ENCODE measurements at places on chromosomes 13 and 19. TPM values are rescaled to one million over a fixed set of nuclear protein-coding genes. Genes with fewer than 3 reads are reported as not detected.

DNA sequence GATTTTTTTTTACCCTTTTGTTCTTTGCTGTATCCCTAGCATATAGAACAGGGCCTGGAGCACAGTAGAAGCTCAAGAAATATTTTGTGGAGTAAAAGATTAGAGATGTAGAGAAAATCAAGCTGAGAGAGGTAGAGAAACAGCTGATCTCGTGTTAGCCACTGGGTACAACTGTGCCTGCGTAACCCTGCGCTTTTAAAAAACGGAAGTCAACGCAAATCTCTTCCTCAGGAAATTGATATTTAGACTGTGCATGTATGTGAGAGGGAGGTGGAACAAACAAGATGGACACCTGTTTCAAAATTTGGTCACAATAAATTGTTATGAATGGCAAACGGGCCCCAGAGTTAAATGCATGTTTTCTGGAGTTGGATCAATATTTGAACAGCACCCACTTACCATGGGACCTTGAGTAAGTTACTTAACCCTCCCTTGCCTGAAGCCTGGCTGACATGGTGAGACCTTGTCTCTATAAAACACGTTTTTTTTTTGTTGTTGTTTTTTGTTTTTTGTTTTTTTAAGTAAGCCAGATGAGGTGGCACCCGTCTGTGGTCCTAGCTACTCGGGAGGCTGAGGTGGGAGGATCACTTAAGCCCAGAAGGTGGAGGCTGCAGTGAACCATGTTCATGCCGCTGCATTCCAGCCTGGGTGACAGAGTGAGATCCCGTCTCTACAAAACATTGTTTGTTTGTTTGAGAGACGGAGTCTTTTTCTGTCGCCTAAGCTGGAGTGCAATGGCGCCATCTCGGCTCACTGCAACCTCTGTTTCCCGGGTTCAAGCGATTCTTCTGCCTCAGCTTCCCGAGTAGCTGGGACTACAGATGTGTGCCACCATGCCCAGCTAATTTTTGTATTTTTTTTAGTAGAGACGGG is 3.3 kb upstream of the EPOR start:
- peaks cover 18% of the 10 kb centered on the region for H3K4me1 ChIP-seq
- H3K36me3 ChIP-seq = no peaks in the 10 kb centered on the region
- DNase-seq = no peak
- no peaks in the 10 kb centered on the region for H3K27me3 ChIP-seq

DNA sequence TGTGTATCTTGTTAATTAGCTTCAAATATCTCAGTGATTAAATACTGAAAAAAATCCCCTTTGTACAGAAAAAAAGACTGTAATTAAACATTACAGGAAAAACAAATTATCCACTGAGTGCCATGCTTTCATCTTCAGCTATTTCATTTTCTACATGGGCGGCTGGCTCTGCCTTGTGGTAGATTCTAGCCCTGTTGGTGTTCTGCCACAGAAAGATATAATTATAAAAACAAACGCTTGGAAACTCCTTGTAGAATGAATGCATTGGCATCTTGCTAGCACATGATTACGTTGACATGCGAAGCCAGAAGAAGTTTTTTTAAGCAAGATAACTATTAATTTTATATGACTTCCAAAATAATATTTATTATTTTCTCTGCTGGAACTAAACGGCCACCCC is 496.8 kb downstream of the MYO16 start:
- H3K4me1 ChIP-seq = no peaks in the 10 kb centered on the region
- H3K36me3 ChIP-seq = no peaks in the 10 kb centered on the region
- no peaks in the 10 kb centered on the region for H3K27me3 ChIP-seq
- DNase-seq = no peak

GRCh38 chr19:5966215-5966614 is 11.7 kb downstream of the RANBP3 start:
- peaks cover 18% of the 10 kb centered on the region for H3K36me3 ChIP-seq
- H3K27me3 ChIP-seq = no peaks in the 10 kb centered on the region
- no peak overlapping the region for H3K4me3 ChIP-seq
- peak overlapping the region; percentile 60 for H3K27ac ChIP-seq

DNA sequence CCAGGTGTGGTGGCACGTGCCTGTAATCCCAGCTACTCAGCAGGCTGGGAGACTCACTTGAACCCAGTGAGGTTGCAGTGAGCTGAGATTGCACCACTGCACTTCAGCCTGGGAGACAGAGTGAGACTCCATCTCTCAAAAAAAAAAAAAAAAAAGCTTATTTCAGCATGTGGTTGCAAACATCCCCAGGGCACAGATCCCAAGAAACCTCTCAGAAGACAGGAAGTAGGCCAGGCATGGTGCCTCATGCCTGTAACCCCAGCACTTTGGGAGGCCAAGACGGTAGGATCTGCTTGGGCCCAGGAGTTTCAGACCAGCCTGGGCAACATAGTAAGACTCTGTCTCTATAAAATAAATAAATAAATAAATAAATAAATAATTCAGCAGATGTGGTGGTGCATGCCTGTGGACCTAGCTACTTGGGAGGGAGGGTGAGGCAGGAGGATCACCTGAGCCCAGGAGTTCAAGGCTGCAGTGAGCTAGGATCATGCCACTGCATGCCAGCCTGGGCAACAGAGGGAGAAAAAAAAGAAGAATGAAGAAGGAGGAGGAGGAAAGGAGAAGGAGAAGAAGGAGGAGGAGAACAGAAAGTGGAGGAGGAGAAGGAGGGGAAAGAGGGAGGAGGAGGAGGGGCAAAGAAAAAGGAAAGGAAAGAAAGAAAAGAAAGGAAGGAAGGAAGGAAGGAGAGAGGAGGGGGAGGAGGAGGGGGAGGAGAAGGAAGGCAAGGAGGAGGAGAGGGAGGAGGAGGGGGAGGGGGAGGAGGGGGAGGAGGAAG is 4.3 kb upstream of the LRRC8E start:
- no peaks in the 10 kb centered on the region for H3K36me3 ChIP-seq
- H3K4me3 ChIP-seq = no peak overlapping the region
- no peaks in the 10 kb centered on the region for H3K4me1 ChIP-seq
- H3K27ac ChIP-seq = no peak overlapping the region
- peaks cover 3% of the 10 kb centered on the region for H3K27me3 ChIP-seq

- peaks cover 11% of the 10 kb centered on the region for H3K36me3 ChIP-seq
- peak overlapping the region; percentile 86 for H3K27ac ChIP-seq
- peaks cover 10% of the 10 kb centered on the region for H3K4me1 ChIP-seq
Measured at GRCh38 chr19:52638601-52639000, 446 bp upstream of the ZNF83 start.

The SMIM44 gene
- not detected for polyA plus RNA-seq

GRCh38 chr19:30596268-30596667 is 224.1 kb downstream of the ZNF536 start:
- no peak overlapping the region for H3K27ac ChIP-seq
- H3K4me3 ChIP-seq = no peak overlapping the region
- H3K27me3 ChIP-seq = no peaks in the 10 kb centered on the region

The IGFL3 gene
- polyA plus RNA-seq = not detected

Data from CD4-positive, CD25-positive, alpha-beta regulatory T cell (primary cell).